Hematopoietic multipotent progenitor cell (in vitro differentiated cells): ENCODE measurements at places on chromosomes 5 and 9.

DNA sequence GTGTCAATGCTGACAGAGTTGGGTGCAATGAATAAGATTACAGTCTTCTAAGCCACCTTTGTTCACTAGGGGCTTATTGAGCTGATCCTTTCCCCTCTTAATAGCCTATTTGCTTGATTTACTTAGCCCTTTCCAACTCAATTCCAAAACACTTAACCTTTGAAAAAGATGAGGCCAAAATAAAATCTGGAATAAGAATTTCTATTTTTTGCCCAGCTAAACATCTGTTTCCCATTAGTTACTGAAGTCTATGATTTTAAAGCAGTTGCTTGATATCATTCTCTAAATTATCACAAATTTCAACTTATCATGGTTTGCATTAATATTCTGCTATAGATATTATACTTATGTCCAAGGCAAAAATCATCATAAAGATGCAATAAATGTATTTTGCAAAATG lies 1272.0 kb upstream of the ACO1 start:
- no peak for DNase-seq

- no peak for DNase-seq
Measured at GRCh38 chr9:2576631-2577030, 45.0 kb upstream of the VLDLR start.

GRCh38 chr9:94805051-94805489 lies 78.6 kb downstream of the AOPEP start:
- DNase-seq = peak; percentile 29

GRCh38 chr5:113235884-113236283 lies 198.9 kb downstream of the TSSK1B start:
- DNase-seq = no peak

DNA sequence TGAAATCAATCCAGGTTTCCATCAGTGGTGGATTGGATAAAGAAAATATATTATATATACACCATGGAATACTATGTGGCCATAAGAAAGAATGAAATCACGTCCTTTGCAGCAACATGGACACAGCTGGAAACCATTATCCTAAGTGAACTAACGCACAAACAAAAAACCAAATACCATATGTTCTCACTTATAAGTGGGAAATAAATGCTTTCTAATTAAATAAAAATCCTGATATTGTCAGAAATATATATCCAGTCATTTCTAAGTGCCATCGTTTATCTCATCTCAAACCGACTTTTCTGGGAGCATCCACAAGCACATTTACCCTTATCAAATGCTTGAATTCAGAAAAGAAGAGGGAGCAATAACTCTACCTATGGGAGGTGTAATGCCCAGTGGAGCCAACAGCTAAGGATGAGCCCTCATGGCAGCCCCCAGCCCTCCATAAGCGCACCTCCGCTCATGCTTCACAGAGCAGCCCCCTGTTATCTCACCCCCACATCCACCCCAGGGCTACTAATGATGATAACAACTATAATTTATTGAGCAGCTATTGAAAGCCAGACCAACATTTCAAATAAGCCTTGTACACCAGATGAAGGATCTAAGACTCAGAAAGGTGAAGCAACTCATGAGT lies 101.7 kb upstream of the SPOCK1 start:
- DNase-seq = no peak

GRCh38 chr5:107230367-107230766 lies 440.4 kb downstream of the EFNA5 start:
- DNase-seq = no peak

GRCh38 chr9:120210274-120210673 lies 369.7 kb downstream of the CDK5RAP2 start:
- no peak for DNase-seq

DNA sequence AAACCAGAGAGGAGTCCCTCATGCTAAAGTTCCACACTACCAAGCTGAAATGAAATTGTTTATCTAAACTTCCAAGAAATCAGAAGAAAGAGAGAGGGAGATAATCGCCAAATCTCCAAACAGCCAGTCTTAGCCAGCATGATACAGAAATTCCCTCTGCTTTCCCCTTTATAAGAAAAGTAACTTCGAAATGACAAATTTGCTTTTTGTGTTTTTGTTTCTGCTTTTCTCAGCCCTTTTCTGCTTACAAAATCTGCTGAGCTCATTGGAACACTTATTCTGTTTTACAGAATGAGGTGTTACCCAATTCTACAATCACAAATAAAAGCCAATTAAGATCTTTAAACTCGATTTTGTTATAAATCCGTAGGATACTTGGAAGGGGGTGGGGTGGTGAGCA lies 72.9 kb downstream of the SFXN1 start:
- DNase-seq = no peak

- no peak for DNase-seq
Measured at GRCh38 chr5:107570181-107570580, 100.6 kb downstream of the EFNA5 start.

- no peak for DNase-seq
Measured at GRCh38 chr9:38619556-38620447, 594 bp downstream of the ANKRD18A start.

GRCh38 chr9:72294936-72295335 lies 70.1 kb downstream of the ZFAND5 start:
- DNase-seq = no peak

GRCh38 chr9:112809351-112809848 lies 58.8 kb downstream of the SNX30 start:
- no peak for DNase-seq

DNA sequence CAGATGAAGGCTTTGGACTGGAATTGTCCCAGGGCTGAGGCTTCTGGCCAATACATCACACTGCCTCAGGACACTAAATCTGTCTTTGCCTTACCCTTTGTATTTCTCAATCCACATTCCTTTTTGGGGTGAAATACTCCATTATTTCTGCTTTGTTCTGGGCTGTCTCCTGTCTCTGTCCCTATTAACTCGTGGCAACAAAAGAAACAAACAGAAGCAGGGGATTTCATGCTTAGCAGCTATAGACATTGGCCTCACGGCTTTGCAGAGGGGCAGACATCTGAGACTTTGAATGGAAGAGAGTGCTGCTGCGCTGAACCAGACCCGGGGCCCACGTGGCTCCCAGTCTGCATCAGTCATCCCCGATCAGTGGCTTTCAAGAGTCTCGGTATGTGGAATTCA lies 129.7 kb downstream of the ARL15 start:
- DNase-seq = no peak

DNA sequence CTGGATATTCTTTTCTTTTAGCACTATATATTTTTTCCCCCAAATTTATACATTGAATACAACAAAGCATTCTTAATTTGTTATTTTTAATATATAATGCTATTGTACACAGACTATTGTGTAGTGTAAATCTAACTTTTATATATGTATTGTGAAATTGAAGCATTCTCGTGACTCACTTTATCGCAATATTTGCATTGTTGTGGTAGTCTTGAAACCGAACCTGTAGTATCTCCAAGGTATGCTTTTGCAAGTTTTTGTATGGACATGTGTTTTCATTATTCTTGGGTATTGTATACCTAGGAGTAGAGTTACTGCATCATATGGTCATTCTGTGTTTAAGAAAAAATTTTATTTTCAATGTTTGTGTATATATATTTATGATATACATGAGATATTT lies 49.6 kb downstream of the NSD1 start:
- no peak for DNase-seq

DNA sequence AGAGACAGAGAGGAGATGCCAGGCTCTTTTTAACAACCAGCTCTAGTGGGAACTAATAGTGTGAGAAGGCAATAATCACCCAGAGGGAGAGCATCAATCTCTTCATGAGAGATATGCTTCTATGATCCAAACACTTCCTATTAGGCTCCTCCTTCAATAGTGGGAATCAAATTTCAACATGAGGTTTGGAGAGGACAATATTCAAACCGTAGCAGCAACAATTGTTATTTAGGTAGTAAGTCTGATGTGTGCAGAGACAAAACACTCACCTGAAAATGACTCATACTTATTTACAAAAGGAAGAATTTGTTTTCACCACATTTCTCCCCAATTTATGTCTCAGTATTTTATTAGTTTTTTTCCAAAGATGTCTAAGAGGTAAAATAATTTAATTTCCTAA lies 144.3 kb downstream of the ST8SIA4 start:
- DNase-seq = no peak

DNA sequence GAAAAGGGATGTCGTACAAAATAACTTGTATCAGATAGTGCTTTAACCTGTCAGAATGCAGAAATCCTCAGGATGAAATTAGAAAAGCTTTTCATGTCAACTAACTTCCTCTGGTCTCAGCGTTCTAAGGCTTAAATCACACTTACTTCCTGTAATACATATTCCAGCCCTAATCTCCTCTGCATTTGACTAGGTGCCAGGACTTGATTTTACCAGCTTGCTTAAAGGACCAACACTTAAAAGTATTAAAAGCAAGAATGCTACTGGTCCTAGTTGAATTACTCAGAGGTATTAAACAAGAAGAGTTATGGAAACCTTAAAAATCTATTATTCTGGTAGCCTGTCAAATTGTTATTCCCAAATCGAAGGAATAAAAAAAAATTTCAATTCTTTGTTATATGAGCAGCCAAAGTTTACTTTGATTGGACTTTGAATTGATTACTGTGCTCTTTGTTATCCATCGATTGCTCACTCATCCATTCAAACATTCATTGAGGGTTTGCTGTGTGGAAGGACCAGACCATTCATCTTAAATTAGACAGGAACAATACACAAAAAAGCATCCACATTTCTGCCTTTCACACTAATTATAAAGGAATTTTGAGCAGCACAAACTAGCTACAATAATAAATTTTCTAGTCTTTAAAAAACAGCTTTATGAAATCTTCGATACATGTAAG lies 108.7 kb downstream of the MUSK start:
- peak; percentile 8 for DNase-seq

- DNase-seq = no peak
Measured at GRCh38 chr9:112031400-112031799, 134.8 kb downstream of the UGCG start.

DNA sequence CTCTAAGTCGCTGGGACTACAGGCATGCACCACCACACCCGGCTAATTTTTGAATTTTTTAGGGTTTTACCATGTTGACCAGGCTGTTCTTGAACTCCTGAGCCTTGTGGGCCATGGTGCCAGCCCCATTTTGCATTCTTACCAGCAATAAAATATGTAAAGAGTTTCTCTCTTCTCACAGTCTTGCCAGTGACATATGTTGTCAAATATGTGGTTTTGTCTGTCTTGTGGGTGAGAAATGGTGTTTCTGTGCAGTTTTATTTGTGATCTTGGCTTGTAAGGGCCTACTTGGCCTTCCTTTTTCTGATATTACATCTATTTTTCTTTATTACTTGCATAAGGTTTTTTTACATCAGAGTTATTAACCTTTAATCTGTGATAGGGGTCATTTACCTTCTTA lies 47.1 kb downstream of the SPIN1 start:
- no peak for DNase-seq

GRCh38 chr5:82859451-82860140 lies 217.6 kb downstream of the TMEM167A start:
- no peak for DNase-seq

GRCh38 chr5:76277736-76278135 lies 125.3 kb upstream of the IQGAP2 start:
- no peak for DNase-seq

DNA sequence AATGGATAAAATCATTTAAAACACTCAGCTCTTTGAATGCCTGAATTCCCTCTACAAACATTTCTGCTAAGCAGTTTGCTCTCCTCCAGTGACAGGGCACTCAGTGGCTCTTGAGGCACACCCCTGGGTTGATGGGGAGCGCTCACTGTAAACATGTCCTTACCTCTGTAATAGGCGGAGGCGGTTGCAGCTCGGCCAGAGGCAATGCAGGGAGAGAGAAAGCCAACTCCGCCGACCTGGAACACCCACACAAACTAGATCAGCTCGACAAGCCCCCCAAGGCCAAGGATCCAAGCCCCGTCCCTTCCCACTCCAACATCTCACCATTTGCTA lies 329 bp downstream of the CDC23 start:
- DNase-seq = no peak
